ENCODE measurements at places on chromosomes 4 and X.

DNA sequence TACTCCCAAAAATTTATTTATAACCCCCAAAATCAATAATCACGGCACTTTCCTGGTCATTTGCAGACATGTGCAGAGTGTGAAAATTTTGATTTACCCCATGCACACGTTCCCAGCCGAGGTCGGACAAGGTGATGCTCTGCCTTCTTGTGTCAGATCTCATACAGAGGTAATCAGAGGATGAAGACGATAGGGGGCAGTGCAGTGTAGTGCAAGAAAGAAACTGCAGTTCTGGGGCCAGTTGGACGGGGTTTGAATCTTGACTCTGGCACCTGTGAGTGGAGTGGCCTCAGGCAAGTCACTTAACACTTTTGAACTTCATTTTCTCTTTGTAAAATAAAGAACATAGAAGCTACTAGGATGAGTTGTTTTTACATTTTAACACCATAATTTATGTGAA lies 88.4 kb downstream of the FRMPD3 start:
- DNase-seq: peak; percentile 0

- no peak for DNase-seq
Measured at GRCh38 chr4:99615170-99615820, 40.7 kb downstream of the MTTP start.

DNA sequence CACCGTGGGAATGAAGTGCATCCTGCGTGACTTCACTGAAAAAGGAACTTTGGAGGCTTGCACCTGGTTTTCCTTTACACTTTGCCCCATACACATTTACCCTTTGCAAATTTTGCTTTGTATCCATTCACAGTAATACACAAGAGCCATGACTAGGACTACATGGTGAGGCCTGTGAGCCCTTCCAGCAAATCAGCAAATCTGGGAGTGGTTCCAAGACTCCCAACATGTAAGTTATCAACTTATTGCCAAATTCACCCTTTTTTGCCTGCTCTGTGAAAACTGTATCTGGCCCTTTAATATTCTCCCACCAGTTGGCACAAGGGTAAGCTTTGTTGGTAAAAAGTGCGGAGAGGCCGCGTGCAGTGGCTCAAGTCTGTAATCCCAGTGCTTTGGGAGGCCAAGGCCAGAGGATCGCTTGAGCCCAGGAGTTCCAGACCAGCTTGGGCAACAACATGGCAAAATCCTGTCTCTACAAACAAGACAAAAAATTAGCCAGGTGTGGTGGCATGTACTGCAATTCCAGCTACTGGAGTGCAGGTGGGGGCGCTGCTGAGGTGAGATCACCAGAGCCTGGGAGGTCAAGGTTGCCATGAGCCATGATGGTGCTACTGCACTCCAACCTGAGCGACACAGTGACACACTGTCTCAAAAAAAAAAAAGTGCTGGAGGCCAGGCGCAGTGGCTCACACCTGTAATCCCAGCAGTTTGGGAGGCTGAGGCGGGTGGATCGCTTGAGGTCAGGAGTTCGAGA lies 5.0 kb downstream of the PRMT9 start:
- no peak for DNase-seq

GRCh38 chr4:120540625-120541024 lies 381.9 kb downstream of the PRDM5 start:
- no peak for DNase-seq

GRCh38 chrX:79176028-79176427 lies 31.5 kb downstream of the GPR174 start:
- DNase-seq: no peak

GRCh38 chr4:82903737-82904136 lies 3.2 kb downstream of the THAP9 start:
- DNase-seq: peak; percentile 20

- no peak for DNase-seq
Measured at GRCh38 chr4:35709080-35709479, 535.2 kb downstream of the ARAP2 start.
